ENCODE measurements at places on chromosomes 4 and X.

DNA sequence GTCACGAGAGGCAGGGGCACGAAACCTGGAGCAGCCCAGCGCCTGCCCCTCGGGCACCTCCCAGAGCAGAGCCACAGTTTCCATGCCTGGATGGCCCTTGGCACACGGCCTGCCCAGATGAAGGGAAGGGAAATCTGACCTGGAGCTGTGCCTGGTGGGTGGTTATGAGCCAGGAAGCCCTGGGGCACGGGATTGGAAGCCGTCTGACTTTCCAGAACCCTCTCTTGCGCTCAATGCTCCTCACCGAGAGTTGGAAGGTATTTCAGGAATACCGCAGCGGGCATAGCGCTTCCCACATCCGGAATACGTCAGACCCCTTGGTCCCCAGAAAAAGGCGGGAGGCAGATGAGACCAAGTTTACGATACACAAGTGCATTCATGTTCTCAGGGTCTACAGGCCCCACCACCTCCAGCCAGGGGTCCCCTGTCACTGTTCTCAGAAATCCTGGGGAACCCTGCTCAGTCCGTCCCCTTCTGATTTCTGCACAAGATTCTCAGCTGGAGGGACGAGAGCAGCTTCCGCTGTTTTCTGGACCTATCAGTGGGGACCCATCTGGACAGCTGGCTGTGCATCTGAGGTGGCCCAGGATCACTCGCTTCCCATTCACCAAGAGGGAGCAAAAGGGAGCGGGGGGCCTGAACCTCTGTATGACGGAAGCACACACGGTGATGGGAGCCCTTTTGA, 172.9 kb downstream of the AFAP1 start:
- DNase-seq = no peak

GRCh38 chrX:69317721-69318120, 152.5 kb upstream of the PJA1 start:
- DNase-seq = no peak

- peak; percentile 71 for DNase-seq
Measured at GRCh38 chr4:136637071-136637777, 895.1 kb downstream of the PCDH18 start.

DNA sequence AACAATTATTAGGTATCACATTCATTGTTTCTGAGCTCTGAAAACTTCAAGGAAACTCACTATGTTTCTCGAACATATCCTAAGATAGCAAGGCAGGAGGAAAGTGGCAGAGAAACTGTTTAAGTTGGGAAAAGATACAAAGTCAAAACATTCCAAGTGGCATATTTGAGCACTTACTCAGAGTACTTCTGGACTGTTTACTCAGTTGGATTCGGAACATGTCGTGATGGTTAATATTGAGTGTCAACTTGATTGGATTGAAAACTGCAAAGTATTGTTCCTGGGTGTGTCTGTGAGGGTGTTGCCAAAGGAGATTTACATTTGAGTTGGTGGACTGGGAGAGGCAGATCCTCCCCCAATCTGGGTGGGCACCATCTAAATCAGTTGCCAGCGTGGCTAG, 298.3 kb downstream of the IL1RAPL2 start:
- no peak for DNase-seq

DNA sequence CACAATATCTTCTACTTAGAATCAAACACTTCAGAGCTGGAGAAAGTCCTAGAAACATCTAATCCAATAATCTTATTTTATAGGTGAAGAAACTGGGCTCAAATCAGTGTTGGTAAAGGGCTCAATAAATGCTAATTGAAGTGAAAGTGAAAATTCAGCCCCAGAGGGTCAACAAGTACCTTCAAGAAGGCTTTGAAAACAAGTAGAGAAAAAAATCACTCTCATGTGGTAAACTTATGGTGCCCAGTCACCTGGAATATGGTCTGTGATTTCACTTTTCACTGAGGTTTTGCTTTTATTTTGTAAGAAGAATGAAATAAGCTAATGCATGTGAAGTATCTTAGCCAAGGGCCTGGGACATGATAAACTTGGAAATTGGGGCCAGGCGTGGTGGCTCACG, 29.1 kb upstream of the EIF4E start:
- no peak for DNase-seq

DNA sequence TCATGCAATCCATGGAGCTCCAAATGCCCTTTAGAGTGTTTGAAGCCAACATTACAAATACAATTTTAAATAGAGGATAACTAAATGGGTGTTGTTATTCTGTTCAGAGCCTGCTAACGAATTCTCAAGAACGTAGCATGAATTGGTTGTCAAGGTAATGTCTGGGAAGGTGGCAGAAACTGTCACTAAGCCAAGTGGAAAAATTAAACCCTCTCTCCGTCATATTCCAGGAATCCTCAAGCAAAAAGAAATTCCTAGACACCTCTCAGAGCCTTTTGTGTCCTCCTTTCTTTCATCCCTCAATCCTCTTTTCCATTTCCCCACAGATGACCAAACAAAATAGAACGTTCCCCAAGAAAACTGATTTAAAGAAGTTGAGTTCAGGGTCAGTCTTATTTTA, 204.0 kb downstream of the MID1 start:
- no peak for DNase-seq

DNA sequence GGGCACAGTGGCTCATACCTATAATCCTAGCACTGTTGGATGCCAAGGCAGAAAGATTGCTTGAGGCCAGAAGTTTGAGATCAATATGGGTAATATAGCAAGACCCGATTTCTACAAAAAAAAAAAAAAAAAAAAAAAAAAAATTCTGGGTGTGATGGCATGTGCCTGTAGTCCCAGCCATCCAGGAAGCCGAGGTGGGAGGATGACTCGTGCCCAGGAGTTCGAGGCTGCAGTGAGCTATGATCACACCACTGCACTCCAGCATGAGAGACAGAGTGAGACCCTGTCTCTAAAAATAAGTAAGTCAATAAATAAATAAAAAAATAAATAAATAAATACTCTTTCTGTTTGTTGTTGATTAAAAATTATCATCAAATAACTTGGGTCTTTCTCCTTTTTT, 62.4 kb upstream of the BMPR1B start:
- DNase-seq = no peak

DNA sequence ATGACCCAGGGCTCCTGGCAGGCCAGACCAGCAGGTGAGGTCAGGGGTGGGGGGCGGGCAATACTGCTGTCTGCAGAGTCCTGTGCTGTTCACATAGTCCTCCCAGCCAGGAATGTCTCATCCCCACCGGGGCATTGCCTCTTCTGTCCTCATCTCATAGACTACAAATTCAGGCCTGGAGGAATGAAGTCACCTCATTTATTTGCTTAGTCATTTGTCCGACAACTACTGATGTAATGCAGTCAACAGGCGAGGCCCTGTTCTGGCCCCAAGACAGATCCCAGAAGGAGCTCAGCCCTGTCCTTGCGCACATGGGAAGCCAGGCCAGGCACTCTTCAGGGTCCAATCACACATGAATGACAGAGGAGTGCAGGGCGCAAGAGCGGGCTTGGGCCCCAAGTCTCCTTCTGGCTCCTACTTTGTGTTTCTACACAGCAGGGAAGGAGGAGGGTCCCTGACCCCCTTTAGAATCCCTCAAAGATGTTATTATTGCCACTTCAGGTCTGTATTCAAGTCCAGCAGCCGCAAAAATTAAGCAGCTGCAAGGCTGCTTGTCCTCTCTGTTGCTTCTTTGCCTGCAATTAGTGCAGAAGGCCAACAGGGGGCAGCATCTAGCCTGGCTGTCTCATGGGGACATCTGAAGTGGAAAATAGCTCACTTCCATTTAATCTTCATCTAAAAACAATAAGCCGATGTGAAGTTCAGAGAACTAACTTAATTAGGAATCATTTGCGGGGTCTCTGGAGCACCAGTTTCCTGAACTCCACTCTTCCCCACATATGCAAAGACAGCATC, 15.2 kb upstream of the HMX1 start:
- DNase-seq = no peak

DNA sequence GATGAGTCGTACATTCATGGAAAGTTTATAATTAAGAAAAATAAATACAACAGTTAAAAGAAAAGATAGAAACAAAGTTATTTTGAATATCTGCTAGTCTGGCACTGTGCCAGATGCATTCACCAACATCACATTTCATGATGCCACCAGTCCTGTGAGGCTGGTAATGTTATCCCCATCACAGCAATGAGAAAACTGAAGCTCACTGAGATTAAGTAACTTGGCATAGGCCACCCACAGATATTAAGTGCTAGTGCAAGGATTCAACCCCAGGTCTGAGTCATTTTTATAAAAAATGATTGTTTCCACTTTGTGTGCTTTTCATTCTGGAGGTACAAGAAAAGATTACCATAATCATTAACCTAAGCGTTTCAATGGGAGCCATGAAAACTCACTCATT, 65.0 kb upstream of the IL15 start:
- no peak for DNase-seq

- no peak for DNase-seq
Measured at GRCh38 chr4:2333356-2333841, 71.5 kb upstream of the MXD4 start.

DNA sequence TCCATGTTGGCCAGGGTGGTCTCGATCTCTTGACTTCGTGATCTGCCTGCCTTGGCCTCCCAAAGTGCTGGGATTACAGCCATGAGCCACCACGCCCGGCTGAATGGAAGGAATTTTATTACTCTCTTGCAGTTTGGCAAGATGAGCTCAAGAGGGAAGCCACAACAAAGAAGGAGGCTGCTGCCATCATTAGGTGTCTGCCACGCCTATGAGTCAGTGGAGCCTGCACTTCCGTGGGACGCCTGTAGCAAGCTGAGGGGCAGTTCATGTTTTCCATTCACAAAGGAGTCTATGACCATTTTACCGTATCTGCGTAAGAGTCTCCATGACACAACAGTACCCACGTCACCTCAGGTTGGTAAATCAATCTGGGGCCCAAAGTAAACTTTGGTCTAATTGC, 51.2 kb upstream of the CHRNA9 start:
- DNase-seq = no peak

GRCh38 chrX:9829308-9830267, 43.4 kb downstream of the SHROOM2 start:
- no peak for DNase-seq

DNA sequence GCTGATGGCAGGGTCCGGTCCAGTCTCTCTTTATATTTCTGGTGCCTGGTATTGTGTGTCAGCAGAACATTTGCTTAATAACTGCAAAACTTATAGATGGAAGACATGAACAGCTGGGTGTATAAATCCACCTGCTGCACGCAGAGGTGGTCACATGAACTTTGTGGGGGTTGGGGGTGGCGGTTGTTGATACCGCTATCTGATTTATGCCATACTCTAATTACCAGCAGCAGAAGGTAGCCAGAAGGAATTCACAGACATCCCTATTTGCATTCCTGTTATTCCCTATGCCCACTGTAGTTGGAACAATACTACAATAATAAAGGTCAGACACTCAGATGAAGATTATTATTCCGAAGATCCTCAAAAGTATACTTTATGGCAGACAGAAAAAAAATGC, 121.6 kb upstream of the PUDP start:
- DNase-seq = no peak

- no peak for DNase-seq
Measured at GRCh38 chrX:966396-967070, 245.9 kb downstream of the CRLF2 start.

GRCh38 chr4:70838666-70839588, 763 bp downstream of the GRSF1 start:
- peak; percentile 76 for DNase-seq

GRCh38 chrX:155998116-155998515, 620 bp downstream of the IL9R start:
- no peak for DNase-seq

DNA sequence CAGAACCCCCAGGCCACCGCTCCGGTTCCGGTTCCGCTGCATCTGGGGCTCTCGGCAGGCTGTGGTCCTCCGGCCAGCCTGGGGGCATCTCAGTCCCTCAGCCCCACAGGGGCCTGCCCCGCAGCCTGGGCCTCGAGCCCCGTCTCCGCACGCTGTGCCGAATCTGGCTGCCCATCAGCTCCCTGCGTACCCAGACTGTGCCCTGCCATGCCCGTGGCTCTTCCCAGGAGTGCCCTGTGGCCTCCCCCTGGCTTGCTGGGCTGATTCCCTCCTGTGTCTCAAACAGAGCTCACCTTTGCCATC, 830 bp upstream of the MSANTD1 start:
- DNase-seq = no peak

DNA sequence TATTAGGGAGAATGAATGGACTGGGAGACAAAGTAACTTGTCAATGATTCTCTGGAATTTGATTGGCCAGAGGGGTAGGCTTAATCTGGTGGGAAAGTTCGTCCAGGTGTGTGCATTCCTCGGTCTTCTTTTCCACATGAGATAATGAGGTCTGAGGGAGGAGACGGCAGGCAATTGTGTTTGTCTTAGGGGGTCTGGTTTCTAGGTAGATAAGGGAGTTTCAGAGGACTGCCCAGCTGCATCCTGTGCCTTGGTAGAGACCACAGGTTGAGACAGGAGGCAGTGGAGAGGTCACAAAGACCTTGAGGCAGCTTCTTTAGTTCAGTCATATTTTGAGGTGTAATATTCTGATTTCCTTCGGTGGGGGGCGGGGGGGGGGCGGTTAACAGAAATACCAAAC, 4.3 kb downstream of the MGST2 start:
- peak; percentile 13 for DNase-seq

GRCh38 chrX:11954176-11954575, 184.1 kb upstream of the FRMPD4 start:
- no peak for DNase-seq

GRCh38 chrX:84907324-84907968, 96.2 kb upstream of the APOOL start:
- DNase-seq = peak; percentile 10

GRCh38 chr4:87405211-87405820, 14.3 kb upstream of the HSD17B11 start:
- DNase-seq = no peak

GRCh38 chr4:184382189-184382846, 92.0 kb downstream of the IRF2 start:
- DNase-seq = no peak

- no peak for DNase-seq
Measured at GRCh38 chrX:49901048-49901447, 21.3 kb upstream of the CLCN5 start.

- DNase-seq = peak; percentile 61
Measured at GRCh38 chrX:20267931-20268701, 1.4 kb upstream of the RPS6KA3 start.

GRCh38 chrX:9785944-9786797, at the start of gene SHROOM2:
Gene SHROOM2, plus strand, starts transcription at chrX:9786429. Its CDS starts 117 bp downstream, at chrX:9786546.
- DNase-seq = peak; percentile 73

GRCh38 chr4:89196745-89197144, 85.4 kb downstream of the TIGD2 start:
- DNase-seq = no peak

GRCh38 chrX:110277609-110278008, 40.3 kb downstream of the AMMECR1 start:
- DNase-seq = no peak

DNA sequence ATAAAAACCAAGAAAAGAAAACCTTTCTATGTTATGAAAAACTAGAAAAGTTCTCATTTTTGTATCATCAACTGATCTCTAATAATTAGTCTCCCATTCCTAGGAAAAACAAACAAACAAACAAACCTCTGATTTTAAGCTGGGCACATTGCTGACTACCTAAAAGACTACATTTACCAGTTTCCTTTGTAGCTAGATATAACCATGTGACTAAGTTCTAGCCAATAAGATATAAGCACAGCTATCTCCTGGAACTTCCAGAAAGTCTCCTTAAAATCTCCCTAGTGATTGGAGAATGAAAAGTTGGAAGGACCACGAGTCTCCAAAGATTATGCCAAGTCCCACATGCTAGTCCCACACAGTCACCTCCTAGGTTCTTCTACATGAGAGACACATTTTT, 108.9 kb downstream of the NR3C2 start:
- DNase-seq = no peak
